ENCODE measurements at places on chromosomes 2 and 18.

DNA sequence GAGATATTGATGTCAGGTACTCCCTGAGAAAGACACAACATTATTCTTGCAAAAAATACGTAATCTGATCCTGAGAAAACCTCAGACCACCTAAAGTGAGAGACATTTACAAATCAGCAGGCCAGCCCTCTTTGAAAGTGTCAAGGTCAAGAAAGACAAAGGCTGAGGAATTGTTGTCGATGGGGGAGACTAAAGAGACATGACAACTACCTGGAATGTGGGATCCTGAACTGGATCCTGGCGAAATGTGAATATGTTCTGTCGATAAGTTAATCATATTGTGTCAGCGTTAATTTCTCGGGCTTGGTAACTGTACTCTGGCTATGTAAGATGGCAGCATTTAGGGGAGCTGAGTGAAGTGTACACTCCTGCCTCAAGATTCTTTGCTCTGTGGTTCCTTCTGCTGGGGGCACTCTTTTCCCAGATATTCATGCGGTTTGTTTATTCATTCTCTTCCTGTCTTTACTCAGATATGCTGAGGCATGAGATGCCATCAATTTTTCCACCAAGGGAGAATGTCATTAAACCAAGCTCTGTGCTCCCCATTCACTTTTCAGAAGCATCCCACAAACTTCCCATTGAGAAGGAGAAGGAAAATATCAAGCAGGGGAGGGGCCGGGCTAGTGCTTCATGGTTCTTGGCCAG, 154.9 kb downstream of the CAPN13 start:
- no peak for DNase-seq

GRCh38 chr2:227876300-227876801, 4.9 kb downstream of the DAW1 start:
- no peak for DNase-seq

- no peak for DNase-seq
Measured at GRCh38 chr2:65264821-65265670, 37.4 kb downstream of the ACTR2 start.

DNA sequence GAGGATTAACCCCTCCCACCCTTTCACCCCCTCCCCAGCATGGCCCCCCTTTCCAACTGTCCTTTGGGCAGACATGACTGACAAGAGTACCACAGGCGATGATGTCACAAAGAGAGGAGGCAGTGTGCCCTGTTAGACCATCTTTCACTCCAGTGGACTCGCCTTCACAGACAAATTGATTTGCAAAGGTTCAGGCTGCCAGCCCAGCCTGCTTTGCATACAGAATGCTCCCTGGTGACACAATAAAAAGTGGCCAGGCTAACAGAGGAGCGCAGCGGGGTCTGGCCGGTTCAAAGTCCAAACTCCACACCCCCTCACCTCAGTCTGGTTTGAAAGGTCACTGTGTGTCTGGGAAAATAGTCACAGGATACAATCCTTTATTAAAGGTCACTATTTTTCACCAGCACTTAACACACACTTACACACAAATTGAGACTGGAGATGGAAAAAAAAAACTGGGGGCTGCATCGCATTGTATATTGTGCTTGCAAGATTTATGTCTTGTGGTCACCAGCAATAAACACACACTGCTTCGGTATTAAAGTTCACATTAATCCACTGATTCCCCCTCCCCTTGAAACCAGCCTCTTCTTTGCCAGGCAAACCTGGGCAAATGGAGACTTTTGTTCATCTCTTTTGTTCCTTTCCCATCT, 236.9 kb downstream of the BCL11A start:
- no peak for DNase-seq

DNA sequence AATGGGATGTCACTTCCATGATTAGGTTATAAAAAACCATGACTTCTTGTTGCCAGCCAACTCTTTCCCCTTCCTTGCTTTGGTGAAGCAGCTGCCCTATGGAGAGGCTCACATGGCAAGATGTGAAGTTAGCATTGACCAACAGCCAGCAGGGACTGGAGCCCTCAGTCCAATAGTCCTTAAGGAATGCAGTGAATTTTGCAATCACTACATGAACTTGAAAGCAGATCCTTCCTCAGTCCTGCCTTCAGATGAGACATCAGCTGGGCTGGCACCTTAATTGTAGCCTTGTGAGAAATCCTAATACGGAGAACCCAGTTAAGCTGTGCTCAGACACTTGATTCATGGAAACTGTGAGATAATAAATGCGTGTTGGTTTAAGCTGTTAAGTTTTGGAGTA, 61.8 kb downstream of the ATP8B1 start:
- DNase-seq: no peak

DNA sequence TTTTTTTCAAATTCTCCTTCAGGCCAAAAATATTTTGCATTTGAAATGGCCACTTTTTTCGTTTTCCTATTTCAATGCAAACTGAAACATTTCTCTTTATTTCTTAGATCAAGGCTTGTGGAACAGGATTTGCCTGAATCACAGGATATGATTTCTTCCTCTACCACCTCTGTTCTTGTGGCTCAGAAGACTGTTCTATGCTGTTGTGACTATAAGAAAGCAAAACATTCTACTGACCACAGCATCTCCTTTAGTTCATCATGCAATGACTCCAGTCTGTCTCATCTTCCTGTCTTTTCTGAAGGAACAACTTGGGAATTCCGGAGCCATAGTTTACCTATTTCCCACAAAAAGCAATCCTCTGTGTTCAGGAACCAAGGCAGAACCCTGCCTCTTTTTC, 16.2 kb upstream of the ZNF512 start:
- no peak for DNase-seq

DNA sequence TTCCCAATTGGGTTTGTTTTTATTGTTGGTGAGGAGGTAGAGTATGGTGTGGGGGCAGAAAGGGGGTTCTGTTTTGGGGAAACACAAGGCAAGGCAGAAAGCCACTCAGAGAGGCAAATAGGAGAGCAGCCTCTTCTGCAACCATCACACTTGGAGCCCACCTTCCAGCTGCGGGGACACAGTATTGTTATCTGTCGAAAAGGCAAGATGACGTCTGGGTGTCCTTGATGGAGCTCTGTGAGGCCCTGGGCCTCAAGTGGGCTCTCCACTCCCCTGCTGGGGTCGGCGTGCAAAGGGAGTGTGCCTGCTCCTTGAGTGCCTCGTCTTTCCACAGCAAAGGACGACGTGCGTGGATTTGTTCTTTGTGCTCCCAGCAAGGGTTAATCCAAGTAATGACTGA, 227.6 kb downstream of the ANAPC1 start:
- no peak for DNase-seq
